ENCODE measurements at places on chromosomes 1 and 21.

DNA sequence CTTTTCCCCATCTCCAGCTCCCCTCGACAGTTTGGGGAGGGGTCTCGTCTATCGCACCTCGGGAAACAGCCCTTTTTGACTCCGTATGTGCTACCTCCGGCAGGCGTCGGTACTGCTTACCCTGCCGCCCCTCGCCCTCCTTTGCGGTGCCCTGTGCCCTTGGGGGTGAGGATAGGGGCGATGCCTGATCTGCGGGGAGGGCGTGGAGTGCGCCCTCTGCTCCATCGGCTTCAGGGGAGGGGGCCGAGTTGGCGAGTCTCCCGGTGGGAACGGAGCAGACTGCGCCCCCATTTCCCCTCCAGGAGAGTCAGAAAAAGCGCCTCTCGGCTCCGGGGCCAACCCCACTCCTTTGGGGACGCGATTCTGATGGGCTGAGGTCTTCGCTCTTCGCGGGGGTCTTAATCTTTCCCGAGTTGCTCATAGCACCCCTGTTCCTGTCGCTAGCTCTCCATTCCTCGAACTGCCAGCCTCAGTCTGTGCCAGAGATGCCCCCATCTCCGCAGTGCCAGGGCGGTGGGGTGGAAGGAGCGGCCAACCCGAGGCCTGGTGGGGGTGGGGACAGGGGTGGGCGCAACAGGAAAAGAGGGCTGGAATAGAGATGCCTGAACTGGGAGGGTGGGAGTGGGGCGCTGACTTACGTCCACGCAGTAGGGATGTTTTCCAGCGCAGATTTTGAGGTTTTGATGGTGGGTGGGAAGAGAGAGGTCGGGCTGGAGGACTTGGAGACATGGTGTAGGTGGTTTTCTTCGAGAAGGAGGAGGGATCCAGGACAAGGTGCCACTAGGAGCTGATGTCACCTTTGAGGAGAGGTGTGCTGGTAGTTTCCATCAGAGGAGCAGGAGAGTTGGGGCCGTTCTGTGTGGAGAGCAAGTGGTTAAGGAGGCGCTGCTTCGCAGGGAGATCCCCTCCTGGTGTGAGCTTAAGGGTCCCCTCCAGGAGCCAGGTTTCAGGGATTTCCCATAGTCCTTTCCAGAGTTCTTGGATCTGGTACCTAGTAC lies 674 bp downstream of the PPFIA4 start:
- DNase-seq, result no peak

DNA sequence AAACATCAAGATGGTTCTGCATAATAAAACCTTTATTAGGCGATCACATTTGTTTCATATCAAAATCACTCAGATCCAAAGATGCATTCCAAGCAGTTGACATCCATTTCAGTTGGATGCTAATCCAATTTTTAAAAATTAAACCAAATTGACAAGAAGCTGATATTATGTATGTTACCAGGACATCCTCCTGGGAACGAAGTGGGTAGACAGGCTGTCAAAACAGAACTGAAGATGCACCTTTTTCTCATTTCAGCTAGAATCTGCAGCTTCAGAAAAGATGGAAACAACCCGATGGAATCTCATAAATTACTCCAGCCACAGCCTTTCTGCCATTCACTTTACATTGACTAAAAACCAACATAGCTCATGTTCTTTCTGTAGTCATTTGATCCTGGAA lies 268.4 kb downstream of the PLPP3 start:
- no peak for DNase-seq

DNA sequence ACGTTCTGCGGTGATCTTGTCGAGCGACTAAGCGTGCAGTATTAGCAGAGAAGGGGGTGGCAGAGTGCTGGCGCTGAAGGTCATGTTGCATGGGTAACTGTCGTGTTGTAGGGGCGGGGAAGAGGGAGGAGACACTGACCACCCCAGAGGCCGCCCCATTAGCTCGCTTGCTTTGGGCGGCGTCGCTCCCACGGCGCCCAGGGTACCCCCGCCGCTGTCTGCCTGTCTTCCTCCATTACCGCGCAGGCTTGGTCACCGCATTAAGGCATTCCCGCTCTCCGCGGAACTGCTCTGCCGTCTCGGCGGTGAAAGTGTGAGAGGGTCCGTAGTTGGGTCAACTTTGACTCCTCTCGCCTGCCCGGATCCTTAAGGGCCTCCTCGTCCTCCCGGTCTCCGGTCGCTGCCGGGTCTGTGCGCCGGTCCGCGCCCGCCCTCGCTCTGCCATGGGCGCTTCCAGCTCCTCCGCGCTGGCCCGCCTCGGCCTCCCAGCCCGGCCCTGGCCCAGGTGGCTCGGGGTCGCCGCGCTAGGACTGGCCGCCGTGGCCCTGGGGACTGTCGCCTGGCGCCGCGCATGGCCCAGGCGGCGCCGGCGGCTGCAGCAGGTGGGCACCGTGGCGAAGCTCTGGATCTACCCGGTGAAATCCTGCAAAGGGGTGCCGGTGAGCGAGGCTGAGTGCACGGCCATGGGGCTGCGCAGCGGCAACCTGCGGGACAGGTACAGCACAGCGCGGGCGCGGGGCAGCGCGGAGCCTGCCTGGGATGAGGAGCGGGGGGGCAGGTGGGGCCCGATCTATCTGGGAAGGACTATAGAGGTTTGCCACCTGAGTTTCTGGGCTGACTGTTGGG lies at the start of gene MTARC2:
MTARC2 (plus strand) TSS at position 234 of the 846 bp plus-strand sequence; CDS start at position 444, 210 bp downstream.
- DNase-seq, result no peak

GRCh38 chr1:204115116-204115515 lies 36.7 kb downstream of the ETNK2 start:
- DNase-seq, result no peak
